ENCODE measurements at places on chromosomes 5 and 9.

GRCh38 chr5:103434057-103434456 is 128.5 kb downstream of the NUDT12 start:
- DNase-seq, result no peak

GRCh38 chr5:131423056-131423455 is 159.2 kb downstream of the CDC42SE2 start:
- DNase-seq, result no peak

- DNase-seq, result no peak
Observed at GRCh38 chr9:136685790-136686533, 1.3 kb downstream of the AGPAT2 start.

- DNase-seq, result no peak
Observed at GRCh38 chr5:125575171-125575890, 828.9 kb upstream of the ZNF608 start.

Data from Caki2 (cell line).